Activated T-cell treated with anti-CD3 and anti-CD28 coated beads, Interleukin-2, amount 50 U/mL, for 4 hours (primary cell): ENCODE measurements at places on chromosomes 3 and 15.

DNA sequence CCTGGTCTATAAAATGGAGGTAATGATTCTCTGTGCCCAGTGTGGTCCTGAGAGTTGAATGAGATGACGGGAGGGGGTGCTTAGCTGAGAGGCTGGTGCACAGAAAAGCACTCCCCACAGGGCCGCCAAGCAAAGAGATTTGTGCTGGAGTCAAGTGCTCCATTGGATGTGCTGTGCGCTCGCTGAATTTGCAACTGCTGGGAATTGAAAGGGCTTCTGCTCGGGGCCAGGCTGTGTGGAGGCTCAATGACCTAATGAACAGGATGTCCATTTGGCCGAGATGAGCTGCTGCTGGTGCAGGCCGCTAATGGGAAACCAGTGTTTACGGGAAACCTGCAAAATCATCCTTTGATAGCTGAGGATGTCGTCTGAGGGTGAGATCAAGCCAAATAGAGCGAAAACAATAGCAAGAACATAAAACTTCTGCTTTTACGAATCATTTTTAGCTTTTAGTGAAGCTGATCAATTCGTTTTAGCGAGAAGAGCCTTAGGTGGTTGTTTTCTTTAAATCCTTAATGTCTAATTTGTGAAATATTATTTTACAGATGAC, 211.7 kb downstream of the GABRG3 start:
- DNase-seq: no peak

GRCh38 chr3:114760679-114761078, 386.4 kb downstream of the ZBTB20 start:
- no peak for DNase-seq

- DNase-seq: no peak
Measured at GRCh38 chr3:62237286-62237948, 135.9 kb downstream of the FEZF2 start.

GRCh38 chr3:123642182-123642956, 57.5 kb upstream of the HACD2 start:
- peak; percentile 10 for DNase-seq

GRCh38 chr3:66642019-66642418, 141.2 kb upstream of the LRIG1 start:
- no peak for DNase-seq
